NCI-H1930 (cell line): ENCODE measurements at places on chromosomes 7 and 10.

GRCh38 chr10:35774109-35774508 is 132.0 kb upstream of the FZD8 start:
- DNase-seq: no peak

DNA sequence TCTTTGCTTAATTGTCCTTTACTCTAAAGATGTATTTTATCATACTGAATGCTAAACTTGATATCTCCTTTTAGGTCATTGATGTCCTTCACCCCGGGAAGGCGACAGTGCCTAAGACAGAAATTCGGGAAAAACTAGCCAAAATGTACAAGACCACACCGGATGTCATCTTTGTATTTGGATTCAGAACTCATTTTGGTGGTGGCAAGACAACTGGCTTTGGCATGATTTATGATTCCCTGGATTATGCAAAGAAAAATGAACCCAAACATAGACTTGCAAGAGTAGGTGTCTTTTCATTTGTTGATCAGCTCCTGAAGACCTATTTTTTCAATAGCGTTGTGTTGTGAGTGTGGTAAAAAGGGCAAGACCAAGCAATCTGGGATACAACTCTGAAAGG is 1.8 kb downstream of the RPS24 start:
- DNase-seq: no peak

DNA sequence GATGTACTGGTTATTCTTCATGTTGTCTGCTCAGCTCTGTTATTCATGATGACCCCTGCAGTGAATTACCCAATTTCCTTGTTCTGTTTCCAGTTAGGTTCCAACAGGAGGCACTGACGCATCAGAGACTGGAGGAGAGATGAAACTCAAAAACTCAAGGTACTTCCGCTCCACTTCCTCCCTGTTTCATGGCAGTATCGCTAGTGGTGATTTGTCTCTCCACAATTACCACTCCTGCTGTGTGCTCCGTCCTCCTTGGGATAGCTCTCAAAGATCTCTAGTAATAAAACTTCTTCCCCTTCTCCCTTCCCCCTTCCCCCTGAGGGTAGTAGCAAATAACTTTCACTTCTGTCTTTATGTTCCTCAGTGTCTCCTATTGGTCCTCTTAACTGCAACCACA is 107.4 kb upstream of the ABCB5 start:
- no peak for DNase-seq

GRCh38 chr10:91012502-91012901 is 91.6 kb upstream of the ANKRD1 start:
- DNase-seq: no peak

DNA sequence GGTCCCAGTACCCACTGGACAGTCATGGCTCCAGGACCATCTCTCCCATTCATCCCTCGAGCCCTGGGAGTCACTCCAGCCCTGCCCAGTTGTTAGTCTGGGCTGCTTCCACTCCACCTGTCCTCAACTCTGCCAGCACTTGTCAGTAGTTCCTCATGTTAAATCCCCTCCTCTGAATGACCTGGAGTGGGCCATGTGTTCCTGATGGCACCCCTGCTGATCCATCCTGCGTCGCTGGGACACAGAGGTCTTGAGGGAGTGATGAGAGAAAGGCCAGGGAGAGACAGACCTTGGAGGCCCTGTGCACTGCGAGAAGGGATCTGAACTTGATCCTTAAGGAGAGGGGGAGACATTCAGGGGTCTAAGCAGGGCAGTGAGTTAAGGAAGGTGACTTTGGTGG is 174.9 kb downstream of the GRID1 start:
- no peak for DNase-seq

DNA sequence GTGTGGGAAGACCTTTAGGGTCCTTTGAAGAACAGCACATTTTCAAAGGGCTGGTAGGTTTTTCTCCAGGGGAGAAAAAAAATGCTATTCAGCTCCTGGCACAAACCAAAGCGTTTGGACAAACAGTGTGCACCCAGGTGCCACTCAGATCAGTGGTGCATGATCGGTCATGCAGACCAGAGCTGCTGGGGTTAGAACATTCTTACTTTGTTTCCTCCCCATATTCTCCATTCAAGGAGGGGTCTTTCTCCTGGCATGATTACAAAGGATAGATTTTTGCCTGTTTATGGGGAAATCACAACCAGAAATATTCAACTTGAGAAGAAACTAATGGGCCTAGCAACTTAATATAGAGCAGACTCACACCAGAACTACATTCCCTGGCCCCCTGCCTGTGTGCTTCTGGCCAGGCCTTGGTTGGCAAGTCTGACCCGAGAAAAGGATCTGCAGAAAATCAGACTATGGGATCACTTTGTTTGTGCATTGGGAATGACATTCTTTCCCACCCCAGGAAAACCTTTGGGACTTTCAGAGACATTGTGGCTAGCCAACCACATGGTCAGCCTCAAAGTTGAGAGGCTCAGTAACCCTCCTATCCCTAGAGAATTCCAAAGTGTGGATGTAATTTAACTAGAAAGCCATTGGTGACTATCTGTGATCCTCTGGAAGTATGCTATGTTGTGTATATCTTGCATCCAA is 82.3 kb upstream of the FGL2 start:
- no peak for DNase-seq

- DNase-seq: no peak
Observed at GRCh38 chr10:71743089-71743838, 23.7 kb upstream of the C10orf105 start.

GRCh38 chr7:150756858-150757257 is 19.6 kb downstream of the GIMAP5 start:
- DNase-seq: no peak

- DNase-seq: no peak
Observed at GRCh38 chr10:102452672-102453340, 1.5 kb upstream of the C10orf95 start.

DNA sequence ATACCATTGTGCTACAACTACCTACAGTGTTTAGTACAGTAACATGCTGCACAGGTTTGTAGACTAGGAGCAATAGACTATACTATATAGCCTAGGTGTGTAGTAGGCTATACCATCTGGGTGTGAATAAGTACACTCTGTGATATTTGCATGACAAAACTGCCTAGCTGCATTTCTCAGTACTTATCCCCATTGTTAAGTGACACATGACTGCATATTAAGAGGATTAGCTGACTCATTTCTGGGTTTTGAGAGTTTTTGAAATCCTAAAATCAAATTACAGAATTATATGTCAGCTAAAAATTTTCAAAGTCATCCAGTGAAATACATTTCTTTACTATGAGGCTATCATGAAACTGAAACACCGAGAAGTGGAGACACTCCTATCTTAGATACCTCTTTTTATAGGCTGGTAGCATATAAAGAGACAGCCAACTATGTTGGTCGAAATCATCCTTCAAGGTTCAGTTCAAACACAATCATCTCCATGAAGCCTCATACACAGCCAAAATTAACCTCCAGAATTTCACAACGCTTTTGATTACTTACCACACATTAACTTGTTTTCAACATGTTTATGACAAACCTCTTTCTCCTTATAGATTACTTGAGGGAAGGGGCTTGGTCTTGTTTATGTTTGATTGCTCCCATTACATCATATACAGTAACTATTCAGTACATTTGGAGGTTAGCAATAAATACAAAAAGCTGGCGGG is 89.8 kb upstream of the ANK3 start:
- no peak for DNase-seq

DNA sequence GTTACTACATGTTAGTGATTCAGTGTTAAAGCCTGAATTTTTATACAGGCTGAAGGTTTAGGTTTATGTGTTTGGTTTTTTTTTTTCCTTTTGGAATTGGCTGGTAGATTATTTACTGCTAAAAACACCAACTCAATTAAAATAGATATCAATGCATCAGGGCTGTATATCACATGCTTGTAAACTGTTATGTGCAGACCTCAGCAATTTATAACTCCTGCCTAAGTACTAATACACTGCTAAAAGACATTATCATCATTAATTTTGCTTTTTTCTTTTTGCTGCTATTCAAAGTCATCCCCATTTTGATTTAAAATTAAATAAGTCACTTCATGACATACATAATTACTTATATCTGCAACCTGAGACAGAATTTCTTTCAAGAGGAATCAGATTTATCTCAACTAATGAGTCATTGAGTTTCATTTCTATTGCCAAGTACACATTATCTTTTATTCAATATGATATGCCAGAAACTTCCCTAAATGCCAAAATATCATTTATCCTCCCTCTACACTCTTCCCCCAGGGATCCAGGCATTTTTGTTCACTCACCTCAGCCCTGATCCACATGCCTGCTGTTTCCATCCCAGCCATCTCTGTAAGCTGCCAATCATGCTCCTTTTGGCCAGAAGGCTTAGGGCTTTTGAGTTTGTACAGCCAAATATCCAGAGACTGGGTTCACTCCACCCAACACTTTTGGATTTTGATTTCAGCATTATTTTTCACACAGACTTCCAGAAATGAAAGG is 98.5 kb downstream of the POLR1F start:
- no peak for DNase-seq

DNA sequence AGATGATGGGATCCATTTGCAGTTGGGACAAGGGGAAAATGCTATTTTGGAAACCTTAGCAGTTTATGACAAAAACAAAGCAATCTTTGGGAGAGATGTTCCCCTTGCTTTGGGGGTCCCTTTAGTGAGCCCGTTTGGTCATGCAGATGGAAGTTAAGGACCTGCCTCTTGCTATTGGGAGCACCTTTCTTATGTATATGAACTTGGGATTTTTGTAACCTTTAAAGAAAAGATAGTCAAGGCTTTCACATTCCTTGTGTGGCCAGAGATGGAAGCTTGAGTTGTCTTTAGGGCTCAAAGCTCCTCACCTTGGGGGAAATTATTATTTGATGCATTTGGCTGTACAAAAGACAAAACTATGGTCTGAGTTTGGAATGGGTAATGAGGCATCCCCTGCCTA is 179.0 kb upstream of the PLPP4 start:
- no peak for DNase-seq

GRCh38 chr10:80277016-80277415 is 12.4 kb downstream of the MAT1A start:
- no peak for DNase-seq

GRCh38 chr10:80520661-80521470 is 16.8 kb upstream of the SH2D4B start:
- DNase-seq: no peak

GRCh38 chr10:128781637-128782036 is 655.4 kb upstream of the MKI67 start:
- no peak for DNase-seq

- peak; percentile 25 for DNase-seq
Observed at GRCh38 chr7:12458520-12459131, 55.0 kb upstream of the VWDE start.

- no peak for DNase-seq
Observed at GRCh38 chr7:90692396-90692795, 96.3 kb downstream of the CDK14 start.

GRCh38 chr10:63206997-63207811 is 74.1 kb downstream of the NRBF2 start:
- DNase-seq: no peak

- DNase-seq: no peak
Observed at GRCh38 chr7:117364339-117365080, 41.7 kb upstream of the WNT2 start.

DNA sequence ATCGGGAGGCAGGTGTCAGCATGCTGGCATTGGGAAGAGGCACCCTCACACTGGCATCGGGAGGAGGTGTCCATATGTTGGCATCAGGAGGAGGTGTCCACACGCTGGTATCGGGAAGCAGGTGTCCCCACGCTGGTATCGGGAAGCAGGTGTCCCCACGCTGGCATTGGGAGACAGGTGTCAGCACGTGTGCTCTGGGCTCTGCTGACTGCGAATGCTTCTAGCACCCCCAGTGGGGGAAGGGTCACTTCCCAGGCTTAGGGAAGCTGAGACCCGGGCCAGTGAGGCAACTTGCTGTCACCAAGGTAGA is 92.5 kb upstream of the IKZF1 start:
- no peak for DNase-seq

DNA sequence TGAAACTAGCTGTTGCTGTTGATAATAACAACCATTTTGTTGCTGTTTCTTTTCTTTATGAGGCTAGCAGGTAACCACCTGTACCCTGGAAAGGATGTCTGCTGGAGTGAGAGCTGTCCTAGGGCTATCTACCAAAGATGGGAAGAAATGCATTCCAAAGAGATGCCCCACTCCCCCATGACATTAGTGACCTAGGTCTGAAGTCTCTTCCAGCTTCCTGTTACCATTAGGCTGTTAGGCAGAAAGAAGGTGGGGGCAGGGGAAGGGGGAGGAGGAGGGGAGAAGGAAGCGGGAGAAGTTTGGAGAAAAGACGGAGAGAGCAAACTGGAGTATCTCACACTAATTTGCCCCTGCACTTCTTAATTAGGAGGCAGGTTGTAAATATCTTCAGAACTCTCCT is 118.5 kb downstream of the ABLIM1 start:
- no peak for DNase-seq
